CMK (cell line): ENCODE measurements at places on chromosomes 16 and 17.

GRCh38 chr16:11794996-11795886, 1.8 kb downstream of the ZC3H7A start:
- DNase-seq, result no peak

- no peak for DNase-seq
Measured at GRCh38 chr16:20871941-20872815, 28.0 kb downstream of the DCUN1D3 start.

DNA sequence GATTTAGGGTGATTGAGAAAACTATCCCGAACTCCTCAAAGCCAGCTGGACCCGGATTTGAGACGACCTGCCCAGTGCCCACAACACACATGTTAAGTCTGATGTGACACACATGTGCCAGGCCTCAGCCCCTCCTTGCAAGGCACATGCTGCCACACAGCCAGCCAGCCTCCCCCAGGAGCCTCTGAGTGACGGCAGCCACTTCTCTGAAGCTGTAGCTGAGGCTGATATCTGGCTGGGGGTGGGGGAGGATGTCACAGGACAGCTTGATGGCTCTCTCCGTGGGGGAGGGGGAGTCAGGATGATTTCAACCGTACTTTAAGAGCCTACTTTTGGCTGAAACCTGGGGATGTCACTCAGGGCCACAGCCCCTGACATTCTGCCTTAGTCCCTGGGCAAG, 40.9 kb downstream of the SRCIN1 start:
- no peak for DNase-seq

DNA sequence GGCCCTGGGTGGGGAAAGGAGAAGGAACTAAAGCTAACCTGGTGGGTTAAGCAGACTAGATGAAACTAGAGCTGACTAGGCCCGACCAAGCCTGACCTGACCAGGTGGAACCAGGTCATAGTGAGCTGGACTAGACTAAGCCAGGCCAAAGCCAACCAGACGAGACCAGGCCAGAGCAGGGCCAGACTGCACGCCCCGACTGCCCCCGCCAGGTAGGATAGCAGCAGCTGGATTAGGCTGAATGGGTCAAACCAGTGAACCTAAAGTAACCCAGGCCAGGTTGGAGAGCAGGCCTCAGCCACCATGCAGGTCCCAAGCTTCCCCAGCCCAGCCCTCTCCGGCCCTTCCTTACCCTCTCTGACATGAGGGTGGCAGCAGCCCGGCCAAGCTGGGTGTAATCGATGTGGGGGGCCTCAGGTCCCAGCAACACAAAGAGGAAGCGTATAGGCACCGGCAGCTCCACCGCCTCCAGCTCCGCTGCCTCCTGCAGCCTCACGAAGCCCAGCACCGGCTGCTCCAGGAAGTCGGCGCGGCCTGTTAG, 9.1 kb downstream of the SLC4A1 start:
- no peak for DNase-seq

DNA sequence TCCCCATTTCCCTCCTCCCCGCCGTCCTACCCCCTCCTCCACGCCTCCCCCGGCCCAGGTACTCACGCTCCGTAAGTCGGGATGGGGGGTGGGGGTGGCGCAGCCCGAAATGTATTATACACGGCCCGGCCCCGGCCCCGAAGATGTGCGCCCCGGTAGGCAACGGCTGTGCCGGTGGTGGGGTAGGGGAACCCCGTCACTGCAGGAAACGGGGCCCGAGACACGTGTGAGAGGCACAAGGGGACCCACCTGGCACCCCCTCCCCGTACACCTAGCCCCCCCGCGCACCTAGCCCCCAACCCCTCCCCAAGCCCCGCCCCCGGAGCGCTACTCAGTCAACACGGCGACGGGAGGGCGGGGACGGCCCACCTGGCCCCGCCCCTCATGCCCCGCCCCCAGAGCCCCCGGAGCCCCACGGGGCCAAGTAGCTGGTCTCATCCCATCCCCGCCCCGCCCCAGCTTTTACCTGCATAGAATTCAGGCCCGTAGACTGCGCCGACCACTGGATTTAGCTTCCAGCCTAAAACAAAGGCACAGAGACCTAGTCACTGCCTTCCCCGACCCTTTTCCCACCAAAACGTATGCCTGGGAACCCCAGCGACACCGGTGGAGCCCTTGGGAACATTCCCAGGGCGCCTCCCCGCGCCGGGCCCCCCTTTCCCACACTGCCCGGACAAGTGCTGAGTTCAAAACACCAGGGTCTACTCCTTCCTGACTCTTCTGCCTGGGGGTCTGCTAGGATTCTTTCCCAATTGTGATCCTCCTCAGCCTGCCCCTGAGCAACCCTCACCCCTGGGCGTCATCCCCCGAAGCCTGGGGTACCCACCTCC, 22.8 kb downstream of the ENGASE start:
- DNase-seq, result no peak

- no peak for DNase-seq
Measured at GRCh38 chr17:10155371-10156076, 42.9 kb downstream of the GAS7 start.

DNA sequence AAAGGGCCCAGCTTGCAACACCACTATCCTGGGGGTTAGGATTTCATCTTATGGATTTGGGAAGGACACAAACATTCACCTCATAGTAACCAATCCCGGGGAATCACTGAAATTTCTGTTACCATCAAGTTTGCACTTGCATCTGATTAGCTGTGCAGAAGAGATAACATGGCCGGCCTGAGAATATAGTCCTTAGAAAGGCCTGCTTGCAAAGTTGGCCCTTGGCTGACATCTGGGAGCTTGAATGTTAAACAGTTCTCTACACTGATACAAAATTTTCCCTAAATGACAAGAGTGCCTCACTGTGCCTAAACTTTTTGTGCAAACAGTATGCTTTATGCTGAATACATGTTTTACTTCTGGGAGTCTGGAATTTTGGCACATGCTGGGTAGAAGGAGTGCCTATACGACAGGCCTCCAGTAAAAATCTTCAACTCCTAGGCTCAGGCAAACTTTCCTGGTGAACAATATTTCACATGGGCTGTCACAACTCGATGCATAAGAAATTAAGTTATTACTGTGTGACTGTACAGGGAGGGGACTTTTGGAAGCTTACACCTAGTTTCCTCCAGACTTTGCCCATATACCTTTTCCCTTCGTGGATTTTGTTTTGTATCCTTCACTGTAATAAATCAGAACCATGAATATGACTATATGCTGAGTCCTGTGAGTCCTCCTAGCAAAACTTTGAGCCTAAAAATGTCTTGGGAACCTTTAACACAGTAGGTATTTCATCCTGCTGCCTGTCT, 31.3 kb downstream of the TBC1D3B start:
- no peak for DNase-seq

DNA sequence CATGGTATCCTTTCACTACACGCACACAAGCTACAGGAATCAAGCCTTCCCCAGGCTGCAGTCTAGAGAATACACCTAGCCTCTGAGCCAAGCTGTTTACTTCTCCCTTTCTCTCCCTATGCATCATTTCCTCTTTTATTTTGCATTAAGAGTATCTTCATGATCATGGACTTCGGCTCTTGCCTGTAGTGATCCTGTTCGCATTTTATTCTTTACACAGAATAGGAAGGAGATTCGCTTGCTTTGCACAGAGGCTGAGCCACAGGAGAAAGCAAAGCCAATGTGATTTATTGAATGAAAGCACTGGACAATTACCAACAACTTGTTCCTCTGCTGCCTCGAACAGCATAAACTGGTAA, 172.7 kb downstream of the ANKFN1 start:
- no peak for DNase-seq

- no peak for DNase-seq
Measured at GRCh38 chr17:36151891-36152638, 24.4 kb downstream of the TBC1D3B start.
